Left lobe of liver (tissue), 2 donors: ENCODE measurements at places on chromosomes 11 and 22.

DNA sequence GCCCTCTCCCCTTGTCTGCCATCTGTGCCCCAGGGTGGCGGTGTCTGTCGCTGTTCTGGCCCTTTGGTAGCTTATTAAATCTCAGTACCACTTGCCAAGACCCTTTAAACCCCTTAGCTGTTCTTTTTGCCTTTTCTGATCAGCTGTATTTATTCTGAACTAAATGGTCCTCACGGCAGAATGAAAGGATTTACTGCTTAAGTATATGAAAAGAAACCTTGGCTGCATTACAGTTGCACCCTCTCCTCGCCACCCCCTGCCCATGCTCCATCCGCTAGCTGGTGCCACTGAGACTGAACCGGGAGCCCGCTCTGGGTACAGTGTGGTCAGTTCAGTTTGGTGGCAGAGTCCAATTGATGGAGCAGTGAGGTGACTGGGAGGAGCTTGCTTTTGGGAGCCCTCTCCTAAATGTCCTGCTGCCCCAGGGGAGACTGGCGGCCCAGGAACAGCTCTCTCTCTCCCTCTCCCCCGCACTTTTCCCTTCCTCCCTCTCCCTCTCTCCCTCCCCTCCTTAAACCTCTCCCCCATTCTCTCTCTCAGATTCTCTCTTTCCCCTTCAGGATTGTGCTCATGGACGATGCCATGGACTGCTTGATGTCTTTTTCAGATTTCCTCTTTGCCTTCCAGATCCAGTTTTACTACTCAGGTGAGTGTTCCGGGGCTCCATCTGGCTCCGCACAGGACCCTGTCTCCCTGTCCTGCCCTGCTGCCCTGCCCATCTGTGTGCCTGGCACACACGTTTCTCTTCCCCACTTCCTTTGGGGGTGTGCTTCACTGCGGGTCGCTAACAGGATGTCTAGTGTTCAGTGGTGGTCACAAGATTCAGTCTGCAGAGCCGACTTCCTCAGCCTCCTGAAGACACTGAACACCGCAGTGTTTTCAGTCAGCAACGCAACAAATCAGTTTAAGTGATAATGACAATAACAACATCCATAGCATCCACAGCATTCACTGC, 21.8 kb downstream of the ARFGAP2 start:
- no peak for DNase-seq

DNA sequence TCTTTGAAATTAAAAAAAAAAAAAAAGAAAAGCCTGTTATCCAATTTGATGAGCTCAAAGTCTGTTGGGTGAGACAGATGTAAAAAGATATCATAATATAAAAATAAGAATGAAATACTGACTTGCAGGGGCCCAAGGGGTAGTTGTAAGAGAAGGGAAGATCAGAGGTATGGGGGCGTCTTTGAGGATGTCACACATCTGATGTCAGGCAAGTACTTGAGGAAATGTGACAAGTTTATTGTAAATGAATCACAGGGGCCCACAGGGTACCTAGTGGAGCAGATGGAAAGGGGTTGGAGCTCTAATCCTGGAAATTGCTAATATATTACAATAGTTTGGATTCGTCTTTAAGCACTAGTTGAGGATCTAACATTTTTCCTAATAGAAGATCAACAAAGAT, 131.6 kb downstream of the MAML2 start:
- DNase-seq: no peak

DNA sequence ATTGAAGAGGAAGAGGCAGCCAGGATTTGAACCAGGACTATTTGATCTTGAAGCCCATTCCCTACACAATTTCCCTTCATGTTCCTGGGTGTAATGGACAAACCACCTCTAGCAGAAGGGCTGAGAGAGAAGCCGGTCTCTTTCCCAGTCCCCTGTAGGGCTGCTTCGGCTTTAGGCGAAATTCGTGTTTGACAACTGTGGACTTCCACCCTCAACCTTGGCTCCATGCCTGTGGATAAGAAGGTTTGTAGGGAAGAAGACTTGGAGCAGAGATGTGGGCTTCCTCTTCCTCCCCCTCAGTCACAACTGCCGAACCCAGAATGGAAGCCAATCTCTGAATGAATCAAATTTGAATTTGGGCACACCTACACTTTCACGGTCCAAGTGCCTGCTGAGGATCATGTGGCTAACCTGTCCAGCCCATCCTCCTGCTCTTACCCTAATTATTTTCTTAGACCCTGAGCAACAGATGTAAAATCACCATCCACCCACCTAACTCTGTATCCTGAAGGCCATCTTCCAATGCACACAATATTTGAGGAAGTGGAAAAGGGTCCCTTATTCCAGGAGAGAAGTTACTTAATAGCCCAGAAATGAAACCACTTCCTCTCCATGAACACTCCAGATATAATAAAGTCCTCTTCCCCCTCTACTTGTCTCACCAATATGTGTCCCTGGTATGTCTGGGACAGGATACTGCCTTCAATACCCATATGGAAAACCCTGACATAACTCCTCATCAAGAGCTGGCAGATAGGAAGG, 10.1 kb upstream of the SCN2B start:
- peak; percentile 68 for DNase-seq

DNA sequence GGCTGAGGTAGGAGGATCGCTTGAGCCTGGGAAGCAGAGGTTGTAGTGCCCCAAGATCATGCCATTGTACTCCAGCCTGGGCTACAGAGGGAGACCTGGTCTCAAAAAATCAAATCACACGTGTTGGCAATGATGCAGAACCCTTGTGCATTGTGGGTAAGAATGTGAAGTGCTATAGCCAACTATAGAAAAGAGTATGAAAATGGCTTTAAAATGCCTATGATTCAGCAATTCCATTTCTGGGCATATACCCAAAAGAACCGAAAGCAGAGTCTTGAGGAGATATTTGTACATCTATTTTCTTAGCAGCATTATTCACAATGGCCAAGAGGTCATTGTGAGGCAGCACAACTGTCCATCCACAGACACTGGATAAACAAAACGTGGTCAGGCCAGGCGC, 2.6 kb upstream of the FADS3 start:
- no peak for DNase-seq

DNA sequence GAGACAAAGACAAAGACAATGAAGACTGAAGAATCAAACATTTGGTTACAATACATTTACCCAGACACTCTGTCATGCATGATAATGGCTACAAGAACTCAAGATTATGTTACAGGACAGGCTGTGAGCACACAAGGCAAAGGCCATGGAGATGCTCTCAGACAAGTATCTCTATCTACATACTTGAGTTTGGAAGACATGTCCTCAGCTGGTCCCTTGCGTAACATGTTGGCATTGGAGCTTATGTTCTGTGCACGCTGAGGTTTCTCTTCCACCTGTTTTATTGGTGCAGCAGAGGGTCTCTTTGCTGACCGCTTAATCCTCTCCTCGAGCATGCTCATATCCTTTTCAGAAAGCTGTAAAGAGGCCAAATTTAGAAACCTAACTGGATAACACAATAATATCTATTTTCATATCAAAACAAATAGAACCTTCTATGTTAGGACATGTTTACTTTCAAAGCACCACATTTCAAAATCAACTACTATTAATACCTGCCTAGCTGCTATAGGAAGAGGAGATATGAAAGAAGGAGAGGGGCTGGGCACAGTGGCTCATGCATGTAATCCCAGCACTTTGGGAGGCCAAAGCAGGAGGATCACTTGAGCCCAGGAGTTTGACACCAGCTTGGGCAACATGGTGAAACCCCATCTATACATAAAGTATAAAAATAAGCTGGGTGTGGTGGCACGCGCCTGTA, 41.6 kb downstream of the F2 start:
- DNase-seq: no peak

GRCh38 chr22:35506259-35506570, 34.4 kb upstream of the RASD2 start:
- no peak for DNase-seq

- no peak for DNase-seq
These were observed 12.7 kb upstream of the IL2RB start for GRCh38 chr22:37162221-37163095.
